ENCODE measurements at places on chromosomes 6 and 20.
A peak's percentile ranks its signal among the peaks of the same experiment; 100 is the strongest.

DNA sequence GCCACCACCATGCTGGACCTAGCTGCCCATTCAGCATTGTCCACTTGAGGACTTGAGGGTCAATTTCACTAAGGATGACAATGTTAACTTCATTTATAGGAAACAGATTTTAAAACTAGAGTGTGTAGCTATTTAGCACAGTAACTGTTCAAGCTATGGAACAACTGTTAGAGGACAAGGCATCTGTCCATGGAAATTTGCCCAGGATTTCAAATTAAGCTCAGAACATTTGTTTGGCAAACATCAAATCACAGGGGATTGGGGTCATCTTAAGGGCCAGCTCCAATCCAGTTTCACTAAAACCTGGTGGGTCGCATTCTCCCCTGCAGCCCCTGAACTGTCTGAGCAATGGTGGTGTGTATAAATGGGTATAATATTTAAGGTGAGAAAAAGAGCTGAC lies 35.1 kb downstream of the PM20D2 start:
- DNase-seq = no peak

- DNase-seq = peak; percentile 73
These were observed 9.4 kb upstream of the HDDC2 start for GRCh38 chr6:125310994-125311649.

GRCh38 chr20:50372770-50373088 lies 137.5 kb upstream of the PTPN1 start:
- no peak for DNase-seq

DNA sequence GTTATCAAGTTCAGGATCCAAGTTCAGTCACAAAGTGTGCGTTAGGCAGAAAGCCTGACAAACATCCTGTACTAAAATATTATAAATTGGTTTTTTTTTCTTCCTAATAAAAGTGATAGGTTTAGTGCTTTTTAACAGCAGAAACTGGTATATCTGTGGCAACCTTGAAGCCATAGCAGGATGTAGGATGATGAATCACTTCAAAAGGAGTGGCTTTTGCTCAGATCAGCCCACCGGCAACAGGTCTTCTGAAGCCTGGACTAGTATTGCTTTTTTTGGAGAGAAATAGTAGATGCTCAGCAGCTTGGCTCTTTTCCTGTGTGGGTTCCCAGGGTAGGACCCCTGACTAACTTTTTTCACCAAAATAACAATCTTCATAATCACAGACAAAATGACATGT lies 190.8 kb downstream of the EPM2A start:
- no peak for DNase-seq

DNA sequence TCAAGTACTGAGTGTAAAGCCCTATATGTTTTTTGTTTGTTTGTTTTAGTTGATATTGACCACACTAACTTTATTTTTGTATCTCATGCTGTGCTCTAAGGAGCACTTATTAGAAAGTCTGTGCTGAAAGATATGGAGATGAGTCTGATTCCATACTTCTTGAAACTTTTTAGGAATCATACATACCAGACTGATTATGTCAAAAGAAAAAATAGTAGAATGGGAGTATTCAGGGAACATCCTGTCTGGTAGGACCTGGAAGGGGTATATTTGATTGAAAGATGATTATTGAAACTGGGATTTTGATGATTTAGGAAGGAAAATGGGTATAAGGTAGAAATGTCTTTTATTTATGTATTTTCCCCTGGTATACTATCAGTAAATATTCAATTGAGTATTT lies 111.4 kb downstream of the QKI start:
- no peak for DNase-seq

DNA sequence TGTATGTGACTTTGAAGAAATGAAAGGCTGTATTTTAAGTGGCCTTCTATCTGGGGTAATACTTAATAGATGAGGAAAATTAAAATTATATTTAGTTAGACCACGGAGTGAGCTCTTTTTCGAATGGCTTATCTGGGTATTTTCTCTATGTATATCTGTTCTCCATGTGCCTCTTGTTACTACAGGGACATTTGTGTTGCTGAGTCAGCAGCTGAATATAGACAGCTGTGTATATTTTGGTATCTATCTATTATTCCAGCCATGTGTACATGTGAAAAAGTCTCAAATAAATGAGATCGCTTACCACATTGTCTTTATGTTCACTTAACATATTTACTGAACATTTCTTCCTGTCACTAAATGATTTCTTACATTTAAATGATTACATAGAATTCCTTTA lies 57.2 kb downstream of the TMEM200A start:
- DNase-seq = no peak

GRCh38 chr6:3318226-3318625 lies 59.5 kb downstream of the PSMG4 start:
- no peak for DNase-seq

DNA sequence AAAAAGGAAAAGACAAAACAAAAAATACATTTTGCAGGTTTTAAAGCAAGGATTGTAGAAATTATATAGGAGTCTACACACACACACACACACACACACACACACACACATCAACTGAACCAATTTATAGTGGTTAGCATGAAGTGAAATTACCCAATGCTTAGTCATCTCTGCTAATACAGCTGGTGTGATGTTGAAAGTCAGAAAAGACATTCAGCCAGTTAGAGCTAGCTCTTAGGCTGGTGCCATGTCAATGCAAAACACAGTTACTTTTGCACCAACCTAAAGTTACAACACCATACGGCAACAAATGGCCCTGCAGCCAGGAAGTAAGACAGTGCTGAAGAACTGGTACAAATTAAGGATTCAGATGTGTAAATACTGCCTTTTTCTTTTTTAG lies 15.2 kb downstream of the FAM210B start:
- peak; percentile 97 for DNase-seq

- no peak for DNase-seq
These were observed 747.7 kb downstream of the PHF3 start for GRCh38 chr6:64383277-64383676.

All from AML-193 (cell line).